ENCODE measurements at places on chromosomes 3 and 15.

GRCh38 chr3:123683505-123684154 lies 98.8 kb upstream of the HACD2 start:
- DNase-seq: no peak

GRCh38 chr3:99186016-99186415 lies 284.5 kb upstream of the DCBLD2 start:
- no peak for DNase-seq

GRCh38 chr15:59993950-59994401 lies 10.1 kb upstream of the FOXB1 start:
- DNase-seq: no peak

GRCh38 chr3:31361371-31362273 lies 171.1 kb upstream of the STT3B start:
- no peak for DNase-seq

- DNase-seq: no peak
Observed at GRCh38 chr3:66581256-66581655, 80.4 kb upstream of the LRIG1 start.

DNA sequence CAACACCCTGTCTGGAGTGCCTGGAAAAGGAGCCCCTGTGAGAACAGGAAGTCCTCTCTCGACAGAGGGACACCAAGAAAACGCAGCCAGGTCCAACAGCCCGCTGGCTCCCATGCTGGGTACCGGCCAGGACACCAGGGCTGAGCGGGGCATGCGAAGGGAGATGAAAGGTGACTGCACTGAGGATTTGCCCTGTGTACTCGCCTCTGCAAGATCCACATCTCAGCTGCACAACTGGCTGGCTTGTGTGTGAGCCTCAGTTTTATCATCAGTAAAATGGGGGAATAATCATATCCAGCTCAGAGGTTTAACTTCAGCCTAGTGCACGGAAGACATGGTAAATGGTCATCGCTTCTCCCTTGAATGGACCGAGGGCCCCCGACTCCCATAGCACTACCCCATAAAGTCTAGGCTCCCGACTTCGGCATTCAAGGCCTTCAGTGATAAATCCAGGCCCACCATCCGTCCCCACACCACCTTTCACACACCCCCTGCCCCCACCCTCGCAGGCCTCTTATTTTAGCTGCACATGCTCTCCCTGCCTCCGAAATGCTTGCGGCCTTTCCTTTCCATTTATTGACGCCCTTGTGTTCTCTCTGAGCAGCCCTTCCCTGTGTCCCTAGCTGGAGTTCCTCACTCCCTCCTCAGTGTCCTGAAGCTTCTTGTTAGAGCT lies 15.8 kb downstream of the ISG20 start:
- no peak for DNase-seq

DNA sequence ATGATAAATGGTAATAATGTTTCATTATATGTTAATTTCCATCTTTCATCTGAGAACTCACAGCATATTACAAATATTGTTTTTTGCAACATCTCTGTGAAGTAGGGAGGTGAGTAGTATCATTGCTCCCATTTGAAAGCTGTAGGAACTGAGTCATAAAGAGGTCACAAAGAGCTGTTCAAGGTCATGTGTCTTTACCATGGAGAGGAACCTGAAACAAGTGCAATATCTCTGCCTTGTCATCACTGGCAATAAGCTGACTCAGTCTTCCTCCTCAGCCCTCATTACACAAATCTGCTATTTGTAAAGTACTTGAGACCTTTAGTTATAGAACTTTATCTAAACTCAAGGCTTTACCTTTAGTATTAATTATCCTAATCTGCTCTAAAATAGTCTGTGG lies 4.4 kb upstream of the ATP13A4 start:
- DNase-seq: no peak

- no peak for DNase-seq
Observed at GRCh38 chr3:98573181-98573728, 20.2 kb downstream of the CPOX start.

DNA sequence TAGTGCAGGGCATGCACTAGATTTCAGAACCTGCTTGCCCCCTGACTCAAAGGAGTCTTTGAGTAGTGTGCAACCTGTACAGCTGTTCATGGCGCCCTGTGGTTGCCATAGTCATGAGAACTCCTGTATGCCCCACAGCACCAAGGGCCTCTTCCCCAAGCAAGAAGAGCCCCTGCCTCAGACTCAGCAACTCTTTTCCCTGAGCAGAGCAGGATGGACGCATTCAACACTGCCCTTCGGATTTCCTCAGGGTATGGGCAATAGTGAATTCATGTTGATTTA lies 89.7 kb upstream of the KLF13 start:
- DNase-seq: no peak

- no peak for DNase-seq
Observed at GRCh38 chr3:114370537-114371174, 76.8 kb downstream of the TIGIT start.
